ENCODE measurements at places on chromosomes 2 and 18.
A peak's percentile ranks its signal among the peaks of the same experiment; 100 is the strongest.

GRCh38 chr2:13539296-13539695 is 822.6 kb downstream of the TRIB2 start:
- DNase-seq, result peak; percentile 28

DNA sequence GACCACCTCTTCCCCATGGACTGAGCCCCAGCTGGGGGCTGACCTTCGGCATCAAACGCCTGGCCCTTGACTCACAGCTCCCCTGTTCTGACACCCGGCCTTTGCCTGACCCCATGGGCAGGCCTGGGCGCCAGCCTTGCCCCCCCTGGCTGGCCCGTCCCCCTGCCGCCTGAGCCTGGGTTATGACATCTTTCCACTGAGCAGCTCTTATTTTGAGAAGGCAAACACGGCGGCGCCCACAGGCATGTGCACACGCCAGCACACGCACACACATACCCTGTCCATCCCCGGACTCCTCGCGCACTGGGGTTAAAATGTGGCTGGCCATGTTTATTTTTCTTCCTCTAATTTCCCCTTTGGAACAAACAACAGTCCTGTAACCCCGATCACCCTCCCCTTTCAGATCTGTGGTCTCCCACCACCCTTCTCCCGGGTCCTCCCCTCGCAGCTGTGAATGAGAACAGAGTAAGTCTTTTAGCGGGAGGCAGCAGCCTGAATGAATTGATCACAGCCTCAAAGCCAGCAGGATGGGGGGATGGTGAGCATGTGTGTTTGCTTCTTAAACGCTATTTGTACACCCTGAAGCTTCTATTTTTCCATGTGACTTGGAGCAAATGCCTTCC is 11.8 kb upstream of the ATOH8 start:
- DNase-seq, result peak; percentile 78

DNA sequence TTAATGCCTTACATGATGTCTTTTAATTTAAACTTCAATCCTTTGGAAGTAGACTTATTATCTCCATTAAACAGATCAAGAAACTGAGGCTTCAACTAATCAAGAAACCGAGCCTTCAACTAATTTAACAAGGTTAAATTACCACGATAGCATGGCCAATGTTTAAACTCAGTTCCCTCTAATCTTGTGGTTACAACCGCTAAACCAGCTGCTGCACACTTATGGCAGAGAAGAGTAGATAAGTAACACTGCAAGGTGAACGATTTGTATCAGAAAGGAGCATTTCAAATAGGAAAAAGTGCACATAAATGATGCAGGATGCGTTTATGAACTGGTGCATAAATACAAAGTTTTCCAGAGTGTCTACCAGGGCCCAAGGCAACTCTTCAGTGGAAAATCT is 144.6 kb upstream of the CAVIN2 start:
- DNase-seq, result no peak

DNA sequence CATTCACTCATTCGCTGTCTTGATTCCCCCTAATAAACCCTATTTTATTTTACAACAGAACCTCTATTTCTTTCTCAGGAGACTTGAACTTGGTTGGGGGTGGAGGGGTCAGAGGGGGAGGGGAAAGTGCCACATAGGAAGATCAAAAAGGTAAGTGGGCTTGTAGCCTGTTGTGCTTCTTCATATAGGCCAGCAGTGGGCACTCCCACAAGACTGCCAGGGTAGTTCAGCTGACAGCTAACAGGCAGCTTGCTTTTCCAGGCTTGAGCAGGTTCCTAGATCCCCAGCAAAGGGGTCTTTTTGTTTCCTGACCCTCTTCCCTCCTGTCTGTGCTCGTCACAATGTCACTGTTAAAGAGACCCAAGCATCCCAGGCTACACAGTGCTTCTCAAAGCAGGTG is 829 bp upstream of the KIAA2012 start:
- DNase-seq, result no peak

DNA sequence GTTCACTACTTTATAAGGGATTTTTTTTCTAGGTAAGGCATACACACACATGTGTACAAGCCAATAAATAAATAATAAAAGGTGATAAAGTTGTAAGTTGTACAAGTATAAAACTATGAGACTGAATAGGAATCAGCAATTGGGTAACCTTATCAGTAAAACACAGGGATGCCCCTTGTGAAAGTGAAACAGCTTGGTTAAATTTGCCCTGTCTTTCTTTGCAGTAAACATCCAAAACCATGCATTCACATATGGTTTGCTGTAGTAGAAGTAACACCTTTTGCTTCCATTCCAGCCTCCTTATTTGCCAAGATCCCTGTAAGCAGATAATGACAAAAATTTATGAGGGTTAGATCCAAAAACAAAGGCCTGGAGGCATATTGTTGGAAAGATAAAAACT is 44.3 kb upstream of the NEUROD1 start:
- DNase-seq, result no peak

GRCh38 chr2:224324604-224325003 is 77.3 kb downstream of the FAM124B start:
- DNase-seq, result no peak

- DNase-seq, result no peak
Observed at GRCh38 chr2:48284621-48285212, 245.2 kb upstream of the STON1 start.

- DNase-seq, result no peak
Observed at GRCh38 chr2:212254339-212254738, 284.3 kb downstream of the ERBB4 start.

GRCh38 chr2:177797808-177798207 is 274.8 kb downstream of the PDE11A start:
- DNase-seq, result no peak

GRCh38 chr2:159139216-159139933 is 147.1 kb downstream of the WDSUB1 start:
- DNase-seq, result no peak

GRCh38 chr2:13050764-13051163 is 334.0 kb downstream of the TRIB2 start:
- no peak for DNase-seq

- DNase-seq, result no peak
Observed at GRCh38 chr18:48896875-48897511, 53.8 kb downstream of the SMAD7 start.
